ENCODE measurements at places on chromosomes 2 and 18.
A peak's percentile ranks its signal among the peaks of the same experiment; 100 is the strongest.

- DNase-seq, result no peak
Measured at GRCh38 chr2:165647409-165647808, 146.6 kb downstream of the GALNT3 start.

DNA sequence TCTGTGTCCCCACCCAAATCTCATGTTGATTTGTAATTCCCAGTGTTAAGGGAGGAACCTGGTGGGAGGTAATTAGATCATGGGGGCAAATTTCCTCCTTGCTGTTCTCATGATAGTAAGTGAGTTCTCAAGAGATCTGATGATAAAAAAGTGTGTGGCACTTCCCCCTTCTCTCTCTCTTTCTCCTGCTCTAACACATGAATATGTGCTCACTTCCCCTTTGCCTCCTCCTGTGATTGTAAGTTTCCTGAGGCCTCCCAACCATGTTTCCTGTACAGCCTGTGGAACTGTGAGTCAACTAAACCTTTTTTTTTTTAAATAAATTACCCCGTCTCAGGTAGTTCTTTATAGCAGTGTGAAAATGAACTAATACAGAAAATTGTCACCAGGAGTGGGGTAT lies 380.0 kb downstream of the MEIS1 start:
- DNase-seq, result no peak

DNA sequence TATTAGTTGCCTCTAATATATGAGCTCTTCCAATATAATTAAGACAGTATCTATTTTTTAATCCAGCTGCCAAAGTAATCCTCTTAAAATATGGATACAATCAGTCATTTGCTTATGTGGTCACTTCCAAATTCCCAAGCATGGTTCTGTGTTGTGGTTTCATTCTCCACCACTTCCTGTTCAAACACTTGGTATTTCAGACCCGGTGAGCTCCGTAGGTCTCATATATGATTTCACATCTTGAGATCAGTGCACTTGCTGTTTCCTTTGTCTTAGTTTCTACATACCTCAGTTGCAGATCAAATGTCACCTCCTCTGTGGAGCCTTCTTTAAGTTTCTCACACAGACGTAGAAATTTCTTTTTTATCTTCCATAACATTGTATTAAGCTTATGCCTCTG lies 254.2 kb downstream of the KCNS3 start:
- no peak for DNase-seq

DNA sequence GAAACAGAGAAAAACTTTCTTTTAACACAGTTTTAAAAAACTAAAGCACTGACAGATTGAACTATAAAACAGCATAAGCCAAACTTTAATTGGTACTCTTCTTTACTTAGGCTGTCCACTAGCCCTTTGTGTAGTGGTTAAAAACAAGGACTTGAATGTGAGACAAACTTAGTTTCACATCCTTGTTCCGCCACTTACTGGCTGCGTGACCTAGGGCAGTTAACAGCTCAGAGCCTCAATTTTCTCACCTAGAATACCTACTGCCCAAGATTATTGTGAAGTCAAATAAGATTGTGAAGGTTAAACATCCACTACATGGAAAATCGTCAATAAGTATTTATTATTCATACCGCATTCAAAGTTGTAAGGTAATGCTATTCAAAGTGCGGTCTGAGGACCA lies 2.0 kb downstream of the WDR35 start:
- DNase-seq, result no peak

DNA sequence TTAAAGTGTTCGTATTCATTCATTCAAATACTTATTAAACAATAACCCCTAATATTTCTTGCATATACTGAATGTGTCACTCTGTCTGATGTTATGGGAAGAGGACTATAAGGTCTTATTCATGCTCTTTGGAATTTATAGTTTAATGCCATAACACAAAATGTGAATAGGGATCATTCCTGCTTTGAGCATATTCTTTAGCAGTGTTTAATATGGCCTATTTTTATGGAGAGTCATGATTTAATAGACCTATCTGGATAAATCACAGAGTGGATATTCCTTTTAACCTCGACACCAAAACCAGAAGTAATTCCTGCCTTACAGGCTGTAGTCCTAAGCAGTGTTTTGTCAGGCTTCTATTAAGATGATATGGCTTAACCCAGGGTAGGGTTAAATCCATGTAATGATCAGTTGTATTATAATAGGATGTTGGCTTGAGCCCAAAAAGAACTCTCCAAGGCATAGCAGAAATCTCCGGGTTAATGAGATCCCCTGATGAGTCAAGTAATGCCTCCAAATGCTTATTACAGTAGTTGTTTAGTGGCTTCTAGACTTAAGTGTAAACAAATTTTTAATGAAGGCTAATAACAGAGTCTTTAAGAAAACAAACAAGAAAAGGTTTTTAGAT lies 54.3 kb downstream of the GULP1 start:
- DNase-seq, result no peak

DNA sequence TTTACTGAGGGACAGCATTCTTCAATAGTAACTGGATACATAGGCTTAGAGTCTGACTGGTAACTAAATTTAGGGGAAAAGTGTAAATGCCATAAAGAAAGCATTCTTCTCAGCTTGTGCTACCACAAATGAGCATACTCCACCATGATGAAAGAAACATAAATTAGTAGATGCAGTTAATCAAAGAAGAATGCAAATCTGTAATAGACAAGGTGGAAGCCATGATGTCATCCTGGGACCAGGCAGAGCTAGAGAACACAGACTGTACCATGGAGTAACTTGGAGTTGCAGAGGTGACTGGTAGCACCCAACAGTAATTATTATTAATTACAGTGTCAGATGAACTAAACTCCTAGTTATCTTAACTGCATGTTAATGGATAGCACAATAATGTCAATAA lies 51.7 kb downstream of the RBKS start:
- no peak for DNase-seq

- peak; percentile 73 for DNase-seq
Measured at GRCh38 chr2:112481528-112482233, at the start of gene TTL. Gene TTL, plus strand, starts transcription at chr2:112482156. Its CDS starts 189 bp downstream, at chr2:112482345.

- peak; percentile 47 for DNase-seq
Measured at GRCh38 chr2:190996338-190996946, 17.5 kb downstream of the STAT1 start.

DNA sequence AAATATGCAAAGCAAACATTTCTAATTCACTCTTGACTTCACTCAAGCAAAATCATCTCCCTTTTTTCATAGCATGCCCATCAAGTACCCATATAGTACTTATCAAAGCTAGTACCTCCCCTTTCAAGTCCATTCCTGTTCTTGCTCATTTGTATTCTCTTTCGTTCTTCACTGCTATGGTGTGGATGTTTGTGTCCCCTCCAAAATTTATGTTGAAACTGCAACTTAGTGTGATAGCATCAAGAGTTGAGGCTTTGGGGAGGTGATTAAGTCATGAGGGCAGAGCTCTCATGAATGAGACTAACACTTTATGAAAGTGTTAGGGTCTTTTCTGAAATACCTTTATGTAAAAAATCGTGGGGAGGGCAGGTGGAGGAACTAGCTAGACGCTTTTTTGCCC lies 52.9 kb downstream of the RNU4ATAC start:
- DNase-seq, result no peak

DNA sequence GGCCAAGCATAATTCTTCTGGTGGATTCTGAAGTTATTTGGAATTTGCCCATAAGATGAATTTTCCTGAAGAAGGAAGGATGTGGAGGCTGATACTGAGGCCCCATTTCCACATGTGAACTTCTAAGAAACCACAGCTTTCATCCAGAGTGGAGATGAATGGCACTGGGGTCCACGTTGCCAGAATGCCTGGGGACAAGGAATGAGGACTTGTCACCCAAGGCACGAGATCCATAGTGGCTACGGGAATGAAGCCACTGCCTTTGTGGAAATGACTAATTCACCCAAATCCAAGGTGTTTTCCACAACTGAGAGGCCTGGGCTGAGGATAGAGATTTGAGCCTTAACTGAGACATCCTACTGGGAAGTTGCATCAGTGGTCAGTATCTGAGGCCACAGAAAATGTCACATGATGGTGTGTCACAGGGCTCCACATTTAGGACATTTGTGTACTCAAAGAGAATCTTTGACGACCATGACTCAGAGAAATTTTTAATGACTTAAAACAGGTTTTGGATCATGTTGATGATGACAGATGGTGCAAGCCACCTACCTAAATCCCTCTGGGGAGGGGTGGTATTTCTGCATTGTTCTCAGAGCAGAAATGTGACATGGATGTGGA lies 286.1 kb downstream of the SOX11 start:
- DNase-seq, result no peak

DNA sequence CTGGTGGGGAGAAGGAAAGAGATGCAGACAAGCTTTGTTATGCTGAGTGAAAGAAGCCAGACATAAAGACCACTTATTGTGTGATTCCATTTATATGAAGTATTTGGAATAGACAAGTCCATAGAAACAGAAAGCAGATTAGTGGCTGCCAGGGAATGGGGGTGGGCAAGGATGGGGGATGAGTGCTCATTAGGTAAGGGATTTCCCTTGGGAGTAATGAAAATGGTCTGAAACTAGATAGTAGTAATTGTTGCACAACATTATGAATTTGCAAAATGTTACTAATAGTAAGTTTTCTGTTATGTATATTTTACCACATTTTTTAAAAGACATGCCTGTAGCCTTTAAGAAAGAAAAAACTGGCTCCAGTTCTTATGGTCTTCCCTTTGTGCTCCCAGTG lies 154.9 kb downstream of the LNPK start:
- no peak for DNase-seq

- DNase-seq, result no peak
Measured at GRCh38 chr18:58903533-58903932, 38.9 kb downstream of the ZNF532 start.

DNA sequence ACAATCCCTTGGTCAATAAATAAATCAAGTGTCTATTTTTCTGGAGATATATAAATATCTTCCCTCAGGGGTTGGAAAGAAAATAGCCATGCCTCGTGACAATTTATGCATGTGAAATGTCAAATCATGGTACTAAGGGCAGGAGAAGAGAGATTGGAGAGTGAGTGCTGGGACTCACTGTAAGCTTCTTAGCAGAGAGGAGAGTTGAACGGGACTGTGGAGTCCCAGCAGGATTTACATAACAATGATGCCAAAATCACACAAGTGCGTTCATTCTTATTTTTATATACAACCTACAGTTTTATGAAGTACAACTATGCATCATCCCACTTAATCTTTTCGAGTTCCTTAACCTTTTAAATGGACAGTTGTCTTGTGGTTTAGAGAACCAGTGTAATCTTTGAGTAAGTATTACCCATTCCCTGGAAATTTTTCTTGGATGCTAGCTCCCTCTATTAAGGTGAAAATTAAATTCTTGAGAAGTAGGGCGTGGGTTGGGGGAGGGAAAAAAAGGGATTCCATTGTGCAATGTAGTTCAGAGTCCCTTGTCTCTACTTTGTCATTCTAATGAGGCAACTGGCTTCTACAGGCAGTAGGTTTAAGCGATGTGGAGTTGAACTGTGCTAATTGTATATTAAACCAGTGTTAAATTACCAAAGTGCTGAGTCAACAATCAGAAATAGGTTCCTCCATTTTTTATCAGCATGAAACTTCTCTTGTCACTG lies 143.6 kb upstream of the EPHA4 start:
- DNase-seq, result no peak

DNA sequence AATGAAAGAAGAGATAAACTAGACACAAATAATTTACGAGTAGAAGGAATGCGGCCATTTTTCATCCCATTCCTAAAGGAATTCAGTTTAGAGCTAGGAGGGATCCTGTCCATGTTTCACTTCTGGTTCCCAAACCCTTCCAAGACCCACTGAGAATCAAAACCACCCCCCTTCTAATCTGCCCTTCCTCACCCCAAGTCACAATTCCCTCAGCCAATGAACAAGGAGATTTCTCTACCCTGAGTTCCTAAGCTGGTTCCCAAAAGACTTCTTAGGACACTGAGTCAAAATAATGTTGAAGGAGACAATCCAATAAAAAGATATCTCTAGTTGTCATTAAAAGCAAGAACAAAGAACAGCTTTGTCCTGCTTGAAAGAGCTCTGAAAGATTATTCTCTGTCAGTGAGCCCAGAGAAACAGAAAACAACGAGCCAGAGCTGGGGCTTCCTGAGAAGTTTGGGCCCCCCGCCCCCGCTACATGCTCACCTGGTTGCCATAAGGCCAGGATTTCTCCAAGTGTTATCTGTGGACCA lies 45.7 kb downstream of the STK39 start:
- DNase-seq, result no peak

DNA sequence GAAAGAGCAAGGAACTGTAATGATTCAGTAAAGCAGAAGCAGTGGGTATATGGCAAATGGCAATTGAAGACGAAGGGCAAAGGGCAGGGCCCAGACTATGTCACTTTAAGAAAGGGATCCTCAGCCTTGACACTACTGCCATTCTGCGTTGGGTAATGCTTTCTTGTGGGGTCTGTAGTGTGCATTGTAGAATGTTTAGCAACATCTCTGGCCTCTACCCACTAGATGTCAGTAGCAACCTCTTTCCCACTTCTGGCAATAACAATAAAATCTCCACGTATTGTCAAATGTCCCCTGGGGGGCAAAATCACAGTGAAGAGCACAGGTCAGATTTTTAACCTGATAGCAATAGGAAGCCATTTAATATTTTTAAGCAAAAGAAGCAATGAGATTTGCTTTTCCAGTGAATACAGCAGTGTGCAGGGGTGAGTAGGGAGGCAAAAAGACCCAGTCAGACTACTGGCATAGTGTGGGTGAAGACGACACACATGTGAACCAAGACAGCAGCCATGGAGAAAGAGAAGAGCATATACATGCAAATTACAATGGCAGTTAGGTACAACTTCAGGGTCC lies 209.5 kb downstream of the DYM start:
- DNase-seq, result peak; percentile 14

- DNase-seq, result peak; percentile 49
Measured at GRCh38 chr2:210558708-210559107, 2.3 kb downstream of the CPS1 start.

DNA sequence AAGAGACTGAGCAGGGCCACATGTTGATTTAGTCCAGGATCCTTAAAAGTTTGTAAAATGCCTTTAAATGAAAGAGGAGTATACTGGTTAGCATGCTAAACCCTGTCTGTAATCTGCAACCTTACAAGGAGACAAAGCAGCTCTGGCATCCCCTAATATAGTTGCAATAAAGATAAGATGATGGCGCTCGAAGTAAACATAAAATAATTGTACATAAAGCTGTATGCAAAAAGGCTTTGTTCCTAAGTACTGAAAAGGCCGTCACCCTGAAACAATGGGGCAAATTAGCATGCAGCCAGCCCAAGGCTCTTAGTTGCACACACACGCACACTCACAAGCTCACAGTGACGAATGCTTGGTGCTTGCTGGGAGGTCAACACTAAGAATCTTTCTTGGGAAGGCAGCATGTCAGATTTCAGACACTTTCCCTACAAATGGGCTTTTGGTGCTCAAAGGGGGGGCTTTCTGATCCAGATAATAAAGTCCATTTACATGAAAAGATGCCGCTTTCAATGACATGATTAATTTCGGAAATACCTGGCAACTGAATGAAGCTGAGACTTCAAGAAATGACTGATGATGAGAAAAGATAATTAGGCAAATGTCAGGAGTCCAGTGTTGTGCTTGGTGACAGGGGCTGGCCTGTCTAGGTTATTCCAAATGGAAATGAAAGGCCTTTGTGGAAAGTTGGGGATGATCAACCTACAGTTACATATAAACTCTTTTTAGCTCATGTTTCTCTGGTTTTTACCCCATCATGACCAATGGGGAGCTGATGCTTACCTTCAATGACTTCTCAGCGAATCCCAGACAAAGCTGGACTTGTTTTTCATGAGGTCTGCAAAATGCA lies 370.3 kb downstream of the MEIS1 start:
- DNase-seq, result no peak

GRCh38 chr2:161085149-161085548 lies 75.1 kb upstream of the TANK start:
- no peak for DNase-seq

GRCh38 chr2:24616616-24617015 lies 125.6 kb downstream of the NCOA1 start:
- DNase-seq, result no peak
